ENCODE measurements at places on chromosomes 12 and 14.
A peak's percentile ranks its signal among the peaks of the same experiment; 100 is the strongest.

GRCh38 chr12:62210422-62210821 is 49.8 kb upstream of the USP15 start:
- DNase-seq: peak; percentile 60

DNA sequence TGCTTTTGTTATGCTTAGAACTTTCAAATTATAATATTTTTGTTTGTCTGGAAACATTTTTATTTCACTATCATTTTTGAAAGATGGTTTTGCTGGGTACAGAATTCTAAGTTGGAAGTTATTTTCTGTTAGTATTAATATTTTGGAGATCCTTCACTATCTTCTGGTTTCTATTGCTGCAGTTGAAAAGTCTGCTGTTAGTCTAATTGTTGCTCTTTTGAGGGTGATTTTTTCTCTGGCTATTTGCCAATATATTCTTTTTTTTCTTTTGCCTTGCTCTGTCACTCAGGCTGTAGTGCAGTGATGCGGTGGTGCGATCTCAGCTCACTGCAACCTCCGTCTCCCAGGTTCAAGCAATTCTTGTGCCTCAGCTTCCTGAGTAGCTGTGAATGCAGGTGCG is 28.2 kb upstream of the ARID2 start:
- DNase-seq: no peak

DNA sequence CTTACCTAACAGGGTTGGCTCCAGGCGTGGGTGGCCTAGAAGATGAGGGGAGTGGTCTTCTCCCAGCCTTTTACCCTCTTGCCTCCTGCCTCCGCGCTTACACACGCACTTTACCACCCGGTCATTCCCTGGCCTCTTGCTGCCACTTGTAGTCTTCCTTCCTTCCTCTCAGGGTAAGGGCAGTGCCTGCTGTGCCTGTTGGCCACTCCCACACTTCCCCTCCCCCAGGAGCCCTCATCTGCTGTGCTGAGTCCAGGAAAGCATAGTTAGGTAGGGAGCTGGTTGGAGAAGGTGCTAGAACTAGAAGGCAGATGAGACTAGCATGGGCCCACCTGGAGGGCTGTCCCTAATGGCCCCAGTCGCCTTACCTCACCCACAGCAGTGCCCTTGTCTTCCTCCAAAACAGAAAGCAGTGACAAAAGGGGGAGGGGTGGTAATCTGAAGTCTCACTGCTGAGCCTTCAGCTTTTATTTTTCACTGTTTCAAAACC is 54.3 kb upstream of the SRSF5 start:
- DNase-seq: no peak

DNA sequence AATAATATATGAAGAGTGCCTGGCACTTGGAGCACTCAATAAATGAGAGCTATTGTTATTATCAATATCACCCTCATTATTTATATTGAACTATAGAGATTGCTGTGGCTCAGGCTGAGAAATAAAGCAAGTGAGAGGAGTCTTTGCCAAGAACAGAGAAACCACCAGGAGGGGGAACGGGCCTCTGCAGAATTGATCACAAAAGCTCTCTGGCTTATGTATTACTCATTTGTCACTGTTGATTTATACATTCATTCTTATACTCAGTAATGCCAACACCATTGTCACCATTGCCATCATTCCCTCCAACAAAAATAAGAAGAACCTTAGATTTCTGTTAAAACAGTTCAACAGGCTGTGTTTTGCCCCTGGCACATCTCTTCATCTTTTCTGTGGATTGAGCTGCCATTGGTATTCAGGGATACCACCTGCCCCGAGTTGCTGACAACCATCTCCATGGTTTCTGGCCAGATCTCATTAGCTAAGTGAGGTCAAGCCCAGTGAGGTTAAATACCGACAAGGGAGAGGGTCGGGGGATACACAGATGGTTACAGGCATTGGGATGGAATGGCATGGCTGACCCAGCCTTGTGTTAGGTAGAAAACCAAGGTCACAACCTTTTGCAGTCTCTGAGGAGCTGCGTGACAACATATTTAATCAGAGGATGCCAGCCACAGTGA is 21.8 kb upstream of the PCNX1 start:
- no peak for DNase-seq

DNA sequence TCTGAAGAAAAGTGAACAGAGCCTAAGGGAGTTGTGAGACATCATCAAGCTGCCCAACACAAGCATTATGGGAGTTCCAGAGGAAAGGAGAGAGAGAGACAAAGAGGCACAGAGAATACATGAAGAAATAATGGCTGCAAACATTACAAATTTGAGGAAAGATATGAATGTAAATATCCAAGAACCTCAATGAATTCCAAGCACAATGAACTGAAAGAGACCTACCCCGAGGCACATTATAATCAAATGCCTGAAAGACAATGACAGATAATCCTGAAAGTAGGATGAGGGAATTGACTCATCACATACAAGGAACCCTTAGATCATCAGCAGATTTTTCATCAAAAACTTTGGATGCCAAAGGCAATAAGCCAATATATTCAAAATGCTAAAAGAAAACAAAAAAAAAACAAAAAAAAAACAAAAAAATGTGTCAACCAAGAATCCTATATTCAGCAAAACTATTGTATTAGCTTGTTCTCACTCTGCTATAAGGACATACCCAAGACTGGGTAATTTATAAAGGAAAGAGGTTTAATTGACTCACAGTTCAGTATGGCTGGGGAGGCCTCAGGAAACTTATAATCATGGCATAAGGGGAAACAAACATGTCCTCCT is 37.8 kb downstream of the BCL2L14 start:
- no peak for DNase-seq

GRCh38 chr14:31162910-31163649 is 44.5 kb downstream of the HECTD1 start:
- DNase-seq: no peak

DNA sequence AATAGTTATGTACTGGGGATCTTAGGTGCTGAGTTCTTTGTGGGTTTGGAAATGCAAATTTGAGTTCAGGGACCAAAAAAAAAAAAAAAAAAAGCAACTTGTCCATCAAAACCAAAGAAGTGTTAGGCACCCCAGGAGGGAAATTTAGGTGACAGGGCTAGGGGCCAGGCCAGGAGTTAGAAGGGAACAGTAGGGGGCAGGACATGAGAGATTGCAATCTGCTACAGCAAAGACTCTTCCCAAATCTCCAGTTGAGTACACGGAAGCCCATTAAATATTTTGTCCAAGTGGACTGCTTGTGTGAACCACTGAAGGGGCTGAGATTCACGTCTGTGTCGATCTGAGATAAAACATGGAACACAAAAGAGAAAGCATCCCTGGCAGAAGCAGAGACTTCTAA is 52.8 kb downstream of the TSPAN19 start:
- no peak for DNase-seq

DNA sequence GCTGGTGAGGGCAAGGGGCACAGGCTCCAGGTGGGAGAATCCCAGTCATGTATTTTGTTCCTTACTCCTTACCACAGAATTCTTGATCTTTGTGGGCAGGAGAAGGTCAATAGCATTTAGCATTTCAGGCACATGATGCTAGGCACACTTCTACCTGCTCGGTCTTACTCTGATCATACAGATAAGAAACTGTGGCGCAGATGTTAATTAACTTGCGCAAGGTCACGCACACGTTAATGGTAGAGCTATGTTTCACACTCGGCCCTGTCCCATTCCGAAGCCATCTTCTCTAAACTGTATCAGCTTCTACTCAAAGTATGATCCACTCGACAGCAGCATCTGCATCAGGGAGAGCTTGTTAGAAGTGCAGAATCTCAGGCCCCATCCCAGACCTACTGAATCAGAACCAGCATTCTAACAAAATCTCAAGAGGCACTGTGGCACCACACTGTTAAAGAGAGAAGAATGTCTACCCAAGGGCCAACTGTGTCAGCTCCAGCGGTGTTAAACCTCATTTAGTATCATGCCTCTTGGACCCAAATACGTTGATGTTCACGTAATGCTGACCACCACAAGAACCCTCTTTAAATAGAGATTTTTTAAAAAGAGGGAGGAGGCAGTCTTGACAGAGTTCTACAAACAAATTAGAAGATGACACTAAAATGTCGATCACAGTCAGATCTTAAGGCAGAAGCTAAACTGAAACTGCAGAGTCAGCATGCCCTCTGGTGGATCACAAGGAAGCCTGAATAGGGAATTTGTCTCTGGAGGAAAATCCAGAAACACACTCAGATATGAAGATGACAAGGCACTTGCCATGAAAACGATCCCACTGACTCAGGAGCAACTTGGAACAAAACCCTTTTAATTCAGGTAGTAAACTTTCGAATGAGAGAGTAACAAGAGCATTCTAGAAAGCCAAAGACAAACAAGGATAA is 7.3 kb downstream of the STXBP6 start:
- DNase-seq: peak; percentile 17

- DNase-seq: no peak
Observed at GRCh38 chr12:63103494-63104131, 47.4 kb downstream of the AVPR1A start.

DNA sequence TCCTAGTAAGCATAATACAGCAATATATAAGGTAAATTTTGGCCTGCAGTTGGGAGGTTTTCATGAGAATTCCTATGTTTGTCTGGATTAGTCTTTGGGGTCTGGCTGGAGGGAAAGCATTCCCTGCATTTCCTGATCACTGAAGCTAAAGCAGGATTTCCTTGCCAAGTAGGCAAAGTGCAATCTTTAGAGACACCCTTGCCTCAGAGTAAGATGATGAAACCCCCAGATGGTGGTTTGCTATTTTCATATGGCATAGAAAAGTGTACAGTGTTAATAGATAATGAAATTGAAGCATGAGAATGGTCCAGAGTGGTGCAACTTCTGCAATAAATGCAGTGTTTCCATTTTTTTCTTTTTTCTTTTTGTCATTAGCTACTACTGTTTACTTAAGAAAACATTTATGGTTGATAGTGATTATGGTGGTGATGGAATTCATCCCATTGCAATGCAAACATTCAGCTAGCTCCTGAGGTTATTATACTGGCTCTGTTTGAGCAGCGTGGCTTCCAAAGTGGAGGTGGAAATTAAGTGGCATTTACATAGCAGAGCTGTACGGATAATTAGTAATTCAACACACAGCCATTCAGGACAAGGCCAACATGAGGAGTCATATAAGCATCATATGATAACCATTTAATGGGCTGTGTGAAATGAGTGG is 276.3 kb downstream of the DUSP6 start:
- no peak for DNase-seq

DNA sequence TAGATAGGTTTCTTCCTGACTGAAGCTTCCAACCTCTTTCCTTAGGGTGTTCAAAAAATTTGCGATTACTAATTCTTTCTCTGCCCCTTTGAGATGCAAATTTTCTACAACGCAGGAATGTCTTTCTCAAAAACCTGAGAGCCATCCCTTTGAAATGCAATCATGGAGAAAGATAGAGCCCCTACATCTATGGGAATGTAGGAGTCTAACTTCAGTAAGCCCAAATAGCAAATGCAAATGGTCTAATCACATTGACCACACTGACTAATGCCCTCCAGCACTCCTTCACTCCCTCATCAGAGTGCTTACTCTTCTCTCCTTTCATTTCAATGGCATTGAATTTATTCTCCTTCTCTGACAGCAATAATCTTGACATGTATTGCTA is 107.1 kb downstream of the SLC6A15 start:
- no peak for DNase-seq

GRCh38 chr14:98382662-98383061 is 889.3 kb downstream of the BCL11B start:
- no peak for DNase-seq

DNA sequence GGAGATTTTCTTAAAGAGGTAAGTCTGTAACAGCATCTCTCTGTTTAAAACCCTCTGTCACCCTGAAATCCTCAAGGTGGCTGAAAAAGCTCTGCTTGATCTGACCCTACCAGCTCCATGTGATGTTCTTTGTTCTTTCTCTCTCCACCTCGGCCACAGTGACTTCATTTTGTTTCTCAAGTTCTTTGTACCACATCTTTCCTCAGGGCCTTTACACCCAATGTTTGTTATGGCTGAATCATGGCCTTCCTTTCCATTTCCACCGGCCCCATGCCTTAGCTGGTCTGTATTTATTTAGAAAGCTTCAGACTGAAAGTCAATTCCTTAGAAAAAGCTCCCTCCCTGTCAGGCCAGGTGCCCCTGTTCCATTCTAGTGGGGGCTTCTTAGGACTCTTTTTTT is 431.2 kb downstream of the NAV3 start:
- DNase-seq: no peak

- no peak for DNase-seq
Observed at GRCh38 chr14:72706485-72706884, 187.4 kb downstream of the DPF3 start.

DNA sequence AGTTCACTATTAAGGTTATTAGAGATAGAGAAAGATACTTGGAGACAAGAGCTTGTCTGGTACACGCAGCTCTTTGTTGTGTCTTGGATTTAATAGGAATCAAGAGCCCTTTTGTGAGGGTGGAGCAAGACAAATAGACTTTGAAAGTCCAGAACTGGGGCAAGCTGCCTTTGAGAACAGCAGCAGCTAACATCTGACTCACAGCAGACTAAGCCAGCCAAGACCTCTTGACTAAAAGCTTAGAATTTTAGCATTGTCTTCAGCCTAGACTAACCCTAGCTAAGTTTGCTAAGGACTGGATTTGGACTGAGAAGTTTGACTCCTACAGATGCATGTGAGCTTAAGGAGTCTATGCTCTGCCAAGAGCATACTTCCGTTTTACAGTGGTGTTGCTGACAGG is 201.9 kb upstream of the RBM19 start:
- no peak for DNase-seq

DNA sequence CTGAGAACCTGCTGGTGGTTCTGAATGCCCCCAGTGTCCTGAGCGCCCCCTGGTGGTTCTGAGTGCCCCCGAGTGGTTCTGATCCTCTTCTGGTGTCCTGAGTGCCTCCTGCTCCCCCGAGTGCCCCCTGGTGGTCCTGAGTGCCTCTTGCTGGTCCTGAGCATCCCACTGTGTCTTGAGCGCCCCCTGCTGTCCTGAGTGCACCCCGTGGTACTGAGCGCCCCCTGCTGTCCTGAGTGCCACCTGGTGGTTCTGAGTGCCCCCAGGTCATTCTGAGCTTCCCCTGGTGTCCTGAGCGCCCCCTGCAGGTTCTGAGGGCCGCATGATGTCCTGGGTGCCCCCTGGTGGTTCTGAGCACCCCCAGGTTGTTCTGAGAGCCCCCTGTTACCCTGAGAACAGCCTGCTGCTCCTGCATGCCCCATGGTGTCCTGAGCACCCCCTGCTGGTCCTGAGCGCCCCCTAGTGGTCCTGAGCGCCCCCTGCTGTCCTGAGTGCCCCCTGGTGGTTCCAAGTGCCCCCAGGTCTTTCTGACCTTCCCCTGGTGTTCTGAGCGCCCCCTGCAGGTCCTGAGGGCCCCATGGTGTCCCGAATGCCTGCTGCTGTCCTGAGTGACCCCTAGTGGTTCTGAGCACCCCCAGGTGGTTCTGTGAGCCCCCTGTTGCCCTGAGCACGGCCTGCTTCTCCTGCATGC is 1165.4 kb downstream of the TMEM121 start:
- no peak for DNase-seq

DNA sequence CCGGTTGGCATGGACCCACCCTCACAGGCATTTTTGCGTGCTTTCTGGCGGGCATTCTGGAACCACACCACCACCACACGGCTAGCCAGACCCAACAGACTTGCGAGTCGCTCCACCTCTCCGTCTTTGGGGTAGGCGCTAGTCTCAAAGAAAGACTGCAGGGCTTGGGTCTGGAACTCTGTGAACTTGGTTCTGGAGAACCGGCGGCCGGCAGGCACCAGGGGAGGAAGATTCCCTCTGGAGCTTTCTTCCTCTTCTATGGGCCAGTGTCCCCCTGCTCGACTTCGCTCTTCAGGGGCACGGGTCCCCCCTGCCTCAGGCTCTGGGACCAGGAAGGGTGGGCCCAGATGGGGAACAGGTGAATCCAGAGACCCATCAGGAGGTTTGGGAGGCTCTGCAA is 26.6 kb downstream of the ZFHX2 start:
- DNase-seq: no peak

- no peak for DNase-seq
Observed at GRCh38 chr12:128079446-128079845, 187.5 kb upstream of the TMEM132C start.

Measured in tibial nerve (tissue), 4 donors.